Bronchial smooth muscle cell (primary cell): ENCODE measurements at places on chromosomes 2 and 18. TPM values are rescaled to one million over a fixed set of nuclear protein-coding genes. Genes with fewer than 3 reads are reported as not detected.

Gene C1QL2
- not detected in 2 replicates for total RNA-seq

Gene ANXA4
- 46.3 and 83.9 TPM in 2 replicates for total RNA-seq

Gene PCARE
- not detected in 2 replicates for total RNA-seq

Gene CHST9
- total RNA-seq, result not detected in 2 replicates

Gene CXCR1
- not detected in 2 replicates for total RNA-seq

Gene ZNF512
- total RNA-seq, result 16.1 and 16.8 TPM in 2 replicates

Gene WDFY1
- 86.4 and 170 TPM in 2 replicates for total RNA-seq

Gene CCDC68
- total RNA-seq, result under 0.01 and 6.9 TPM in 2 replicates

Gene SP140
- total RNA-seq, result 0.32 and 0.34 TPM in 2 replicates

Gene PAX3
- total RNA-seq, result not detected in 2 replicates

Gene ELOA2
- under 0.01 TPM in 1 of 2 replicates, not detected in the other for total RNA-seq

Gene ZNF521
- total RNA-seq, result 17.0 and 24.8 TPM in 2 replicates

Gene KCNIP3
- total RNA-seq, result 1.4 and 1.6 TPM in 2 replicates

Gene NTSR2
- total RNA-seq, result under 0.01 TPM in 1 of 2 replicates, not detected in the other

Gene ALPI
- not detected in 2 replicates for total RNA-seq

Gene NEB
- under 0.01 and 0.09 TPM in 2 replicates for total RNA-seq

Gene MREG
- total RNA-seq, result 1.5 and 1.6 TPM in 2 replicates

Gene DLX1
- 1.4 TPM in 2 replicates for total RNA-seq

Gene PPP1R7
- 115 and 132 TPM in 2 replicates for total RNA-seq

Gene RNPEPL1
- total RNA-seq, result 4.5 and 7.7 TPM in 2 replicates

Gene RDH14
- total RNA-seq, result 18.9 and 30.9 TPM in 2 replicates

Gene POLE4
- total RNA-seq, result 19.8 and 30.1 TPM in 2 replicates

Gene FRZB
- 0.17 and 0.32 TPM in 2 replicates for total RNA-seq

Gene RBFA
- total RNA-seq, result 24.7 and 26.0 TPM in 2 replicates

Gene CRYGC
- total RNA-seq, result not detected in 2 replicates

Gene NXPH2
- not detected in 2 replicates for total RNA-seq

Gene ABCB6
- total RNA-seq, result 26.8 and 61.6 TPM in 2 replicates

Gene FHL2
- total RNA-seq, result 50.2 and 85.7 TPM in 2 replicates

Gene TET3
- 1.7 and 2.8 TPM in 2 replicates for total RNA-seq

Gene CLEC4F
- total RNA-seq, result not detected in 2 replicates
